Activated T-helper 9 cell treated with anti-CD3 and anti-CD28 coated beads, Interleukin-2, amount 50 U/mL, for 16 hours (primary cell): ENCODE measurements at places on chromosomes 12 and 14.

GRCh38 chr14:105460116-105460515 is 14.5 kb upstream of the CRIP2 start:
- DNase-seq = no peak

- DNase-seq = no peak
These were observed 94.4 kb downstream of the SCAF11 start for GRCh38 chr12:45895961-45896360.

DNA sequence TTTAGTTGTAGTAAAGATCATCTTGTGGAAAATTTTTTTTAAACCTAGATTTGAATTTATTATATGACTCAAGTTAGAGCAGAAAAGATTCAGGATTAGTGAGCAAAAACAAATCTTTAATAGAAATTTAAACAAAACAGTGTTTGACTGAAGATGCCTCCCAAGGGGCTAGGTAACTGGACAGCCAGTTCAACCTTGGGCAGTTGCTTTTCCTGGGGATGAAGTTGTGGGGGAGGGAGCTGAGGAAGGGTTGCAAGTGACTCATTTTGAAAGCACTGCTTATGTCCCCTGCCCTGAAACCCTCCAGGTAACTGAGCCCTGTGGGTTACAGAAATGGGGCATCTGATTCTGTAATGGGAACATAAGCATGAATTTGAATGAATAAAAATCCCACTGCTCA is 13.1 kb downstream of the CFAP54 start:
- DNase-seq = no peak

DNA sequence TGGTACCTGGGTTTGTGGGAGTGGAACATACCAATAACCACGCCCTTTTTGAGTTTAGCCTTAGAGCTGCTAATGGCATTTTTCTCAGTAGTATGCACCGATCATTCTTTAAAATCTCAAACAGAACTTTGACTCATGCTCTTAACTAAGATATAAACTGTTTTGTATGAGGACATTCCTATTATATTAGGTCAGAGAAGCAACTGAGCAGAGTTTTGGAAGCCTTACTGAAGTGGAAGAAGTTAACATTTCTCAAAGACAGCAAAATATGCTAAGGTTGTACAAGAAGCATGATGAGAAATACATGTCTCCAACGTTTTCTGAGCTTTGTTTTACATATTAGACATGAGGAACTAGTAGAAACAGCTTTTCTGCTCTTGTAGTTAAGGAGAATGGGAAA is 819.2 kb downstream of the FSCB start:
- DNase-seq = no peak

DNA sequence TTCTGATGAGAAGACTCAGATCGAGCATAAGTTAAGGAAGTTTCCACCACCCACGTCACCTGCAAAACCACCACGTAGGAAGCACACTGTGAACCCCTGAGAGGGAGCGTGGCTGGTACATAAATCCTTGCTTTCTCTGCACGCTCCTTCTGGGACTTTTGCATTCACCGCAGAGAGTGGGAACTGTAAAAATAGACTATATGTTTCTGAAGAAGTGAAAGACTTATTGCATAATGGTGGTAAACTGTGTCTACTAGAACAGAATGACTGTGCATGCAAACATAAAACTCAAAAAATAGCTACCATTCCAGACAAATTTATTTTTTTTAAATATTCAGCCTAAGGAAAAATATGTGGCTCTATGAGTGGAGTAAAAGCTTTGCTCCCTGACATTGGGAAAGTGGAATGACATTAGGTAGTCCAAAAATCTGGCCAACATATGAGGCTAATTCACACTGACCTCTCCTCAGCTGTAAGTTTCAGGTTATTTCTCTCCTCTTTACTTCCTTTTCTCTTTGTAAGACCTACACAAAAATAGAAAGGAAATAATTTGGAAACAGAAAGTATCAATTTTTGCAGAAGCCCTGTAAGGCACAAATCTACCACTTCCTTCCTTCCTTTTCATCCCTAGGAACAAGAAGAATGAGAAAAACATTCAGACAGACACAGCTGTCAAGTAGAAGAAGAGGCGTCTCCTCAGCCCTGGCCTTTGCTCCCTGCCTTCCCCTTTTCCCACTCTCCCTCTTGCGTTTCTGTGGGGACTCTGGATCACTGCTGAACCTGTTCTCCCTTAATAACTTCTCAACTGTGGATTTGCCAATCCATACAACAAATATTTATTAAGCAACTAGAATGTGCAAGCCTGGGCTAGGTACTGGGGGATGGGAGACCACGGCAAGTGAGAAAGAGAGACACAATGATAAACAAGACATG is 264.3 kb upstream of the FOXN3 start:
- DNase-seq = peak; percentile 43

- DNase-seq = no peak
These were observed 6.9 kb downstream of the GALNT4 start for GRCh38 chr12:89517720-89518119.

GRCh38 chr14:73977896-73978295 is 27.8 kb downstream of the COQ6 start:
- DNase-seq = no peak

DNA sequence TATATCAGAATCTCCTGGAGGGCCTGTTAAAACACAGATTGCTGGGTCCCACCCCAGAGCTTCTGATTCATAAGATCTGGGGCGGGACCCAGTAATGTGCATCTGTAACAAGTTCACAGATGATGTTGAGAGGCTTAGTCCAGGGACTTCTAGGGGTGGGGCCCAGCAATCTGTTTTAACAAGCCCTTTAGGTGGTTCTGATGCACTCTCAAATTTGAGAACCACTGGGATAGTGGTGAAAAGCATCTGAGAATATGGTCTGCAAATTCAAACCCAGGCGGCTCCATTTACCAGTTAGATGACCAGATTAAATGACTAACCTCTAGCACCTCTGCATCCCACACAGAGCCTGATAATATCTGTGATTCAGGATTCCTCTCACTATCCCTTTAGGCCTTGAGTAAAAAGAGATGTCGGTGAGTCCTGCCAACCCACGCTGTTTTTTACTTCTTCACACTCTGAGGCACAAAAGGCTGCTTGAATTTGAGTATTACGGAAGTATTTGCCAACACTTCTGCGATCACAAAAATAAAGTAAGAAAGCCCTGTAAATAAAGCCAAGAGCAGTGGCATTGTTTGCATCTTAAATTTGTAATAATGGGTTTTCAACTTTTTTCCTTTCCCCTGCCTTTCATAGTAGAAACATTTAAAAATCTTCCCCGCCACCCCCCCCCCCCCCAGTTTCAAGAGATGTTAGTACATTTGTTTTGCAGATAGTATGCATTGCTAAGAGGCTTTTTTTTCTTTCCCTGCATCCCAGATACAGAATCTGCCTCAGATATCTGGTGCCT is 1.8 kb upstream of the FRS2 start:
- DNase-seq = no peak

DNA sequence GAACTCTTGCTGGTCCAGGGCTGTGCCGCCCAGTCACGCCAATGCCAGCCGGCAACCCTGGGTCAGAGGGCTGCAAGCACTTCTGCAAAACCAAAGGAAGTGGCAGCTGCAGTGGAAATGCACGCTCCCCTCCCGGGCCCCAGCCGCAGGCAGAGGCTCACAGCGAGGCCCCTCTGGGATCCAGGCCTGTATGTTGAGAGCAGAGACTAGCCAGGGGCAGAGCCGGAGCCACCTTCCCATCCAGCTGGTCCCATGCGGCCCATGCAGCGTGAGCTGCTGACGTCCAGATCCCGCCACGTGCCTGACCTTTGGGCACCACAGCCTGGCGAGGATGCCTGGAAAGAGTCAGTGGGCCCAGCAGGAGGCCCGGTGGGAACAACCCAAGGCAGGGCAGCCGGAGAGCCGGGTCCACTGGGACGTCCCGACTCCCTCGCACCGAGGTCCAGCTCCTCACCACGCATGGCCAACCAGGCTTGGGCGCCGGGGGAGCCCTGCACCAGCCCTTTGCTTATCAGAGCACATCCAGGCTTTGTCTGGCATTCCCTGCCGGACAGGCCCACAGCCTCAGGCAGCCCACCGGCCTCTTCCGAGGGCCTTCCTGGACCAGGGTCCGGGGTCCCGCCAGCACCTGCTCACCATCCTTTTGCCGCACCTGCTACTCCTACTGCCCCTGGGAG is 4.3 kb downstream of the GPR132 start:
- no peak for DNase-seq
